ENCODE measurements at places on chromosomes 5 and 9.

- DNase-seq = no peak
These were observed 6.4 kb upstream of the NOTCH1 start for GRCh38 chr9:136552117-136552703.

GRCh38 chr5:163401271-163401670, 36.1 kb upstream of the CCNG1 start:
- DNase-seq = no peak

DNA sequence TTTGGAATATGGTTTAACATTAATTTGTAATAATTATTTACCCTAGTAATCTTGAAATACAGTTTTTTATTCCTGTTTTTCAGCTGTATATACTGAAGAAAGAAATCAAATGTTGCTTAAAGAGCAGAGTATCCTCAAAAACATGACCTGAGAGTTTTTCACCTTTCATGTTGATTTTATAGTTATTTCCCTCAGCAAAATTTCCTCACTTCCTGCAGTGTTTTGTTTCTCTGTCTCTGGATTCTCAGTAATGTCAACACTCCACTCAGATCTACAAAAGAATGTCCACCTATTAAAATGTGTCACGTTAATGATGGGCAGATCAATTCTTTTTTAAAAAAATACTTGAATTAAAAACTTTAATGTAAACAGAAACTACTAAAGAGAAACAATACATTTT, 398.3 kb downstream of the ANXA1 start:
- no peak for DNase-seq

DNA sequence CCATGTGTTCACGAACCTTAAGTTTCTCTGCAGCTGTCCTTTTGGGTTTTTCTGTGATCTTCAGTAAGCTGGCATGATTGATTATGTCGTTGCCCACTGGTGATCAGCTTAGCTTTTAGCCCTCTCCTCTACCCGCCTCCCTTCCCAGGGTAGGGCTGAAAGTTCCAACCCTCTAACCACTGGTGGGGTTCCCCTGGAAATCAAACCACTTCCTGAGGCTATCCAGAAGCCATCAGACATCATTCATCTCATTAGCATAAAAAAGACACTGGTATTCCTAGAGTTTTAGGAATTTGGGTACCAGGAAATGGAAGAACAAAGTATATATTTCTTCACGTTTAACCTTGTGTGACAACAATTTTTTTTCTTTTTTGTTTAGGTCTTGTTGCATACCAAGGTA, 29.8 kb downstream of the SPIN1 start:
- no peak for DNase-seq

DNA sequence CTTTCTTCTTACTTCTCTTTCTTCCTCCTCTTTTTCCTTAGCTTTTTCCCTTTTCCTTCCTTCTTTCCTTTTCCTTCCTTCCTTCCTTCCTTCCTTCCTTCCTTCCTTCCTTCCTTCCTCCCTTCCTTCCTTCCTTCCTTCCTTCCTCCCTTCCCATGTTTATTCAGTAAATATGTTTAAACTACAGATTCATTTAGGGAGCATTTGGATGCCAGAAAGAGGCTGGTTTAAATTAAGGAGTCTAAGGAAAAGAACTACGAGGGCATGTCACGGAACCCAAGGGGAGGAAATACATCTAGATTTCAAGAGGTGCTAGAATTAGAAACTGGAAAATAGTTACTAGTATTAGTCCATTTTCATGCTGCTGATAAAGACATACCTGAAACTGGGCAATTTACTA, 320.0 kb upstream of the ARRDC3 start:
- DNase-seq = no peak

All from stimulated activated CD8-positive, alpha-beta memory T cell treated with anti-CD3 and anti-CD28 coated beads, Interleukin-4, amount 100 ng/mL, for 4 hours (primary cell).